Stimulated activated CD4-positive, alpha-beta T cell treated with anti-CD3 and anti-CD28 coated beads, Interleukin-4, amount 100 ng/mL, for 24 hours (primary cell): ENCODE measurements at places on chromosomes 16 and 17.
A peak's percentile ranks its signal among the peaks of the same experiment; 100 is the strongest.

GRCh38 chr16:54402270-54402669 is 115.7 kb upstream of the IRX3 start:
- DNase-seq = no peak

GRCh38 chr16:50712560-50712898 is 19.1 kb downstream of the NOD2 start:
- DNase-seq = no peak

DNA sequence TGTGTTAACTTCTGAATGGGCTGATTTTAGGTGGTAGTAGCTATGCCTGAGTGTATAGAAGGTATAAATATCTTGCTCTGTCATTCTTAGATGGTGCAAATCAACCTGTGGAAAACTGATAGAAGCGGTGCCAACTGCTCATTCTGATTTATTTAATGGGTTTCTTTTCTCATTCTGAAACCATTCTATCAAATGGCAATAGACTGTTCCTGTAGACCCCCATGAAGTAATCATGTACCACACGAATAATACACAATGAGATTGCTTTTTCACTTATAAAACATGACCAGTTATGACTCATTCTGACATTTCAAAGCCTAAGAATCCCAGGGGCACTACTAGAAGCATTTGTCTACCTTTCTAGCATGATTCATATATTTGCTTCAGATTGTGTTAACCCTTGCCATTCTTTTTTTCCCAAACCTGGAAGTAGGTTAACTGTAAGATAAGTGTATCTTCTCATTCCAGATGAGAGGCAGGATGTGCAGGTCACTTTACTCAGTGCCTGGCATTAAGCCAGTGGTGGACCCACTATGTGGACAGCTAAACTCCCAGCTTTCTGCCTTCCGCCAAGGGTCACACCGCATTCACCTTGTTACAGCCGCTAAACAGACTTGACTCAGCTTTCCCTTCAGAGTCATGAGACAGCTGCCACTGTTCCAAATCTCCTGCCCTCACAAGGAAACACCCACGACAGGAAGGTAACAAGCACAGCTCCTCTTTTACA is 16.4 kb upstream of the SLC16A11 start:
- peak; percentile 70 for DNase-seq

GRCh38 chr16:68772030-68772681 is 35.1 kb downstream of the CDH1 start:
- DNase-seq = no peak

DNA sequence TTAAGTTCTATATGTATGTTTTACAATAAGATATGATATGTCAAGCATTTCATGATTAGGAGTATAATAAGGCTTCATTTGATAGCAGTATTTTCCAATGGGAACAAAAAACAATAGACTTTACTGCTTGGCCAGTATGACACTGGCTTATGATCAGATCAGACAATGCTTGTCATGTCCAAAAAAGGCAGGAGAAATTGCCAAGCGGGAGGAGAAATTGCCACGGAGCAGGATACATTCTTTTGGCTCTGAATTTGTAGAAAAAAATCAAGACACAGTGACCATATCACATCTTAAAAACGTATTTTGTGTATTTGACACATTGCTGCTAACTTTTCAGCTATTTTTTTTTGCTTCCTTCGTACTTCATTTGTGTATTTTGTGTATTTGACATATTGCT is 404.1 kb downstream of the CNTNAP4 start:
- DNase-seq = no peak

DNA sequence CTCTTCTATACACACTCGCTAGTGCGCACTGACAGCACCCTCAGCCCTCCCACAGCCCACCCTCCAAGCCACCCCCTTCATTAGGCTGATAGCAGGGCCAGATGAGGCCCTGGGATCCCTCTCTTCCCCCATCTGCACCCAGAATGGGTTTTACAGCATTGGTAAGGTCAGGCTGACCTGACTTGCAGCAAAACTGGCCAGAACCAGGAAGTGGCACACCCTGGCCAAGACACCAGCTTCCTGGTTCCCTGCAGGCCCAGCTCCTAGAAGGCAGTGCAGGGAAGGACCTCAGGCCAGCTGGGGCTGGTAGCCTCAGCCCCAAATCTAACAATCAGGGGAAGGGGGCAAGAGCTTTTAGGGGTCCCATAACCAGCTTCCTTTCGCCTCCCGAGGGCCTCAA is 50.0 kb upstream of the MRPS23 start:
- no peak for DNase-seq

DNA sequence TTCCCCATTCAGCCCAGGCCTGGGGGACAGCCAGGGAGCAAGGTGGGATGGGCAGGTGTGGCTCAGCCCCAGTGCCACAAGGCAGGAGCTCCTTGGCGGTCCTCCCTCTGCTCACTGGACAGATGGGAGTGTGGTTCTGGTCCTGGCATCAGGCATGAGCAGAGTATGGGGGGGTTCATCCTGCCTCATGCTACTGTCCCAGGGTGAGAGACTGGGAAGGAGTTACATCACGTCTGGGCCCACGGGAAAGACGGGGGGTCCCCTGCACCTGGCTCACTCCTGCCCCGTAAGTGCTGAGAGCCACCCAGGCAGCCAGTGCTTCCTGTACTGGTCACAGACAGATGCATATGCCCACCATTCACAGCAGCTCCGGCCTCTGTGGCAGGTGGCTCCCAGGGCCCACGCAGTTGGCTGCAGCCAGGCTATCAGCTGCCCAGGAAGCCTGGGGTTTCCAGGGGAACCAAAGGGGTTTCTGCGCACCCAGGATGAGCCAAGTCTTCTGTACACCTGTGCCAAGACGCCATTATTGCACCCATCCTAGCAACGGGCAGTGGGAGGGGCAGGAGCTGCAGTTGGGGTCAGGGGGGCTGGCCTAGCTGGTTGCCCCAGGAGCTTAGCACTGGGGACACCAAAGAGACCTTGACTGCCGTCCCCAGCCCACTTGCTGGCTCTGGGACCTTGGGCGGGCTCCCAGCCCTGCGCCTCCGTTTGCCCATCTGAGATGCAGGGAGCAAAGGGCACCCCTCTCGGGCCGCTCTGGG is 1.9 kb downstream of the BAIAP3 start:
- DNase-seq = no peak

DNA sequence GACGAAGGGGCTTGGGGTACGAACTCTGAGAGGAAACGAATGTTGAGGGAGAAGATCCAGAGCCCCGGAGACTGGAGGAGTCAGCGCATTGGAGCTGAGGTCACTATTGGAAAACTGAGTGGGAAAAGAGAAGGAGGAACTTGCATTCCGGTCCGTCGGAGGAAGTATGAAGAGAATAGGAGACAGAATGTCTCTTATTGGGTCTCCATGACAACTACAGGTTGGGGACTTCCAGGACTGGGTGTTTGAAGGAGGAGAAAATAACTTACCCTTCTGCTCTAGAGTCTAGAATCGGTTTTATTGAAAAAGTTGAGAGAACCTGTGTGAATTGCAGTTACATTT is 537 bp downstream of the GOSR1 start:
- peak; percentile 5 for DNase-seq

- DNase-seq = no peak
Measured at GRCh38 chr16:35131429-35131828, 1672.0 kb downstream of the TP53TG3F start.

- no peak for DNase-seq
Measured at GRCh38 chr16:86046667-86047270, 147.8 kb downstream of the IRF8 start.

DNA sequence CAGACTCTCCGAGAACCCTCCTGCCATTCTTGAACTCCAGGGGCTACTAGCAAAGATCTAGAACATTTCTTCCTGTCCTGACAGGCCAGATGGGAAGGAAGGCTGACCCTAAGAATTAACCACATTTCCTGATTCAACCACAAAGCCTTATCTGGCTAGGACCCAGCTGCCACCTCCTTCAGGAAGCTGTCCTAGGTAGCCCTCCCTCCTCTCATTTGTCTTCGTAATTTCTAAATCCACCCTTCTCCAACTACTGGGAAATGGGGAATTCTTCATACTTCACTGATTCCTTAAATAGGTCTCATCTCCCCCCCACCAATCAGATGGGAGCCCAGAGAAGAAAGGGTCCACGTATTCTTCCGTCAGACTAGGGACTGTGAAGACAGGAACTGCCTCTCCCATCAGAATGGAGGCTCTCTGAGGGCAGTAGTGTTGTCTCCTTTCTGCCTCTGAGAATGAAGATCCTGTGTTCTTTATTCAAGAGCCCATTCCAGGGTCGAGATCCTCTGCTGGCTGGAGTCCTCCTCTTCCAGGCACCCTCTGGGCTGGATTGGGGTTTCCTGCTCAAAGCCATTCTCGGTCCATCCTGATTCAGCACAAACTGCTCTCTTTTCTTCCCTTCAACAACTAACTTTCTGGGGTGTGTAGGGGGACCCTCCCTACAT is 2.1 kb downstream of the SAMD14 start:
- no peak for DNase-seq

DNA sequence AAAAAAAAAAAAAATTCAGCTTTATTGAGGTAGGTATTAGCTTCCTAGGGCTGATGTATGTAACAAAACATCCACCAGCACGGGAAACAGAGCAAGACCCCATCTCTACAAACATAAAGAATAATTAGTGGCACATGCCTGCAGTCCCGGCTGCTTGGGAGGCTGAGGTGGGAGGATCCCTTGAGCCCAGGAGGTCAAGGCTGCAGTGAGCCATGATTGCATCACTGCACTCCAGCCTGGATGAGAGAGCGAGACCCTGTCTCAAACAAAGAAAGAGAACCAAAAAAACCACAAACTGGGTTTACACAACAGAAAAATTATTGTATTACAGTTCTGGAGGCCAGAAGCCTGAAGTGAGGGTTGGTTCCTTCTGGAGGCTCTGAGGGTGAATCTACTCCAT is 4.0 kb upstream of the MMP25 start:
- DNase-seq = no peak

GRCh38 chr17:50596191-50597037 is 35.9 kb downstream of the CACNA1G start:
- DNase-seq = no peak

GRCh38 chr17:1471911-1472821 is 16.1 kb upstream of the CRK start:
- no peak for DNase-seq

GRCh38 chr17:76240461-76241203 is at the start of gene RNF157:
TSS of gene RNF157 (minus strand) at chr17:76240493. CDS start at chr17:76240240, 253 bp downstream.
- peak; percentile 60 for DNase-seq

DNA sequence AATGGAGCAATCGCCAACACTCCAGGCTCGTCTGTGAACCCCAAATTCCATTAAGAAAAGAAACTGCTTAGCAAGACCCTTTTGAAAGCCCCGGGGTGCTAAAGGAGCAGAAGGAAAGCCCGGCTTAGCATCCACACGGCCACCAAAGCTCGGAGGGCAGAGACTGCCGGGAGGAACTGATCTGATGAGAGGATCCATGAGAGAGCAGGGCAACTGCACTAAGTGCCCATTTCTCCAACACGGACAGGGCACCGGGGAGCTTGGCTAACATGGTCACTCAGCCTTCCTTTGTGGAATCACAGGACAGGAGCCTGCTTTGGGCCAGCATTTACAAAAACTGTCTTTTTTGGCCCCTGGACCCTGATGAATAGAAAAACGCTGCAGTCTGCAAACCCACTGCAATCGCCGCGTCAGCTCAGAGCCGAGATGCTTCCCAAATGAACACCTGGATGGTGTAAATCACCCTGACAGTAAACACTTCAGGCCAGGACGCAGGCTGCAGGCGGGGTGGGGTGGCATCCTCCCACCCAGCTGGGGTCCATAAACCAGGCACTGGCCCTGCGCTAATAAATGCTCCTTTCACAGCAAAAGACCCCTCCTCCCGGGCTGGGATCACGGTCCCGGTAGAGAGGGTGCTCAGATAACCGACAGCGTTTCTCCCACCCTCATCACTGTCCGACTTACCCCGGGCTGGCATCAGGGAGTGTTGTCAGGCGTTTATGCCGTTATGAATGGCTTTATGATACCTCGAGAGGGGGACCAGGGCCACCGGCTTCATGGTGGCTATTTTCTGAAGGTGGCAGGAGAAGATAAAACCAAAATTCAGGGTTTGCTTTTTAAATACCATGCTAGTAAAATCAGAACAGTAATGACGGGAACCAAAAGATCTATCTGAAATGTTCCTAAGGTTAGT is 299.5 kb downstream of the IRF8 start:
- no peak for DNase-seq

DNA sequence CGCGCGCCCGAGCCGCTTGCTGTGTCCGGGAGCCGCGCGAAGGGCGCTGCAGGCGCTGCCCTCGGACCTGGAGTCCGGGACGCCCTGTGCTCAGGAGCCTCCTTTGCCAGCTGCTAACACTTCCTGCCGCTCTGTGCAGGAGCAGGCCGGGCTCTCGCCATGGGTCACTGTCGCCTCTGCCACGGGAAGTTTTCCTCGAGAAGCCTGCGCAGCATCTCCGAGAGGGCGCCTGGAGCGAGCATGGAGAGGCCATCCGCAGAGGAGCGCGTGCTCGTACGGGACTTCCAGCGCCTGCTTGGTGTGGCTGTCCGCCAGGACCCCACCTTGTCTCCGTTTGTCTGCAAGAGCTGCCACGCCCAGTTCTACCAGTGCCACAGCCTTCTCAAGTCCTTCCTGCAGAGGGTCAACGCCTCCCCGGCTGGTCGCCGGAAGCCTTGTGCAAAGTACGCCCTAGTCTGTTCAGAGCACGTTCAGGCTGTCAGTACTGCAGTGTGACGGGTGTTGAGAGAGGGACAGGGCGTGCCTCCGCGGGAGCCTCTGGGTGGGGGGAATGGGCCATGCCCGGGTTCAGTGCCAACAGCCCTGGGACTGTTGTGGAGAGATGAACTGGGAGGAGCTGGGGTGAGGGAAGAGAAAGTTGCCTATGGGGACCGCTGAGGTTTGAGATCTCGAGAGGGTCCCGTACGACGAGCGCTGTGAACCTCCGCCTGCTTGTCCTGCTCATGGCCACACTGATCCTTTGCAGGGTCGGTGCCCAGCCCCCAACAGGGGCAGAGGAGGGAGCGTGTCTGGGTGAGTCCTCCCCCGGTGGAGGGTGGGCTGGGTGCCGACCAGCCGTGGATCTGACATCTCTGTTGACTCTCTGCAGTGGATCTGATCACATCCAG is 1.3 kb downstream of the ZNF276 start:
- peak; percentile 69 for DNase-seq

DNA sequence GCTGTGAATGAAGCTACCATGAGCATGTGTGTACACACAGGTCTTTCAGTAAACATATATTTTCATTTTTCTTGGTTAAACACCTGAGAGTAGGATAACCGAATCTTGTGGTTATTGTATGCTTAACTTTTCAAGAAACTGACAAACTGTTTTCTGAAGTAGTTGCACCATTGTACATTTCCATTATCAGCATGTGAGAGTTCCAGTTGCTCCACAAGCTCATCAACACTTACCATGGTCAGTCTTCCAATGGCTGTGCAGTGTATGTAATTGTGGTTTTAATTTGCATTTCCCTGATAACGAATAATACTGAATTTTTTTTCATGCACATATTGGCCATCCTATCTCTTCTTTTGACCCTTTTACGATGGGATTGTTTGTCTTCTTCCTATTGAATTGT is 31.3 kb upstream of the C1QL1 start:
- DNase-seq = no peak

- no peak for DNase-seq
Measured at GRCh38 chr16:68426347-68426652, 22.0 kb downstream of the SMPD3 start.

DNA sequence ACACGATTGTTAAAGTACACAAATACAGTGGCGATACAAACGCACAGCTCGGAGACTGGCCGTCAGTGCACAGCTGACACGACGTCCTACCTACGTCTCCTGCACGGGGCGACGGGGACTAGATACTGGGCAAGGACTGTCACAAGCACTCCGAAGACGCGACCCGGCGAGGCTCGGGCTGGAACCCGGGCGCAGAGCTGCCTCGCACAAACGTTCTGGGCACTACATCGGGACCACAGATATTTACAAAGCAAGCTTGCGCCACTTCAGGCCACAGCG is 13.8 kb downstream of the SLC16A3 start:
- no peak for DNase-seq
